ENCODE measurements at places on chromosomes 5 and 9.

GRCh38 chr5:130642461-130642860 is 522.6 kb downstream of the HINT1 start:
- DNase-seq = no peak

GRCh38 chr5:6827526-6828219 is 114.4 kb downstream of the TENT4A start:
- peak; percentile 32 for DNase-seq

- DNase-seq = no peak
These were observed 308.8 kb upstream of the TRPC7 start for GRCh38 chr5:136674178-136674577.

DNA sequence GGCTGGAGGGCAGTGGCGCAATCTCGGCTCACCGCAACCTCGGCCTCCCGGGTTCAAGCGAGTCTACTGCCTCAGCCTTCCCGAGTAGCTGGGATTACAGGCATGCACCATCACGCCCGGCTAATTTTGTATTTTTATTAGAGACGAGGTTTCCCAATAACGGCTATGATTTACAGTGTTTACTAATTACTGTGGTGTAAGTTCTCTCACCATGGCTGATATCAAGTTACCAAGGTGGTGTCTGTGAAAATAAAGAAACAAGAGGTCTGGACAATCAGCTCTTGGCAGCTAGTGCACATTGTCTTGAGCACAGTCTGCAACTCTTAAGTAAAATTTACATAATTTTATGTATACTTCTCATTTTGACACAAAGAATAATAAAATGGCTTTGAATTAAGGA is 385.5 kb upstream of the COX7C start:
- DNase-seq = no peak

GRCh38 chr5:103808464-103809106 is 246.0 kb upstream of the NUDT12 start:
- no peak for DNase-seq

GRCh38 chr9:130927338-130927737 is 11.7 kb downstream of the FIBCD1 start:
- DNase-seq = no peak

DNA sequence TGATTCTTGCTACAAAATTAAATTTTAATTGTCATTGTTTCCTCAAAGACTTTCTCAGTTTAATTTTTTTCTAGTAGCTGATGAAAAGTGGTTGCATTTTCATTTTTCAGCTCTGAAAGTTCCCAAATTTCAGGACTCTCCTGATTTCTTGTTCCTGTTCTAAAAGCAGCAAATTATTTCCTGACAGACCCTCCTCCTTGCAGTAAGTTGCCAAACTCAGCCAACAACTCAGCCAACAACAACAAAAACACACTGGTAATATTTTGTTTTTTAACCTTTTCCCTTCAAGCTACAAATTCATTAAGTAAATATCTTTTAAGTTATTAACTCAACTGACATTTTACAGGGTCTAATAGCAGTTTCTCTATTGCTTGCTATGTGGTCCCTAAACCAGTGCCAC is 487.8 kb upstream of the NUDT12 start:
- DNase-seq = no peak

- DNase-seq = no peak
These were observed 347.4 kb downstream of the SH3GL2 start for GRCh38 chr9:17926246-17926645.

DNA sequence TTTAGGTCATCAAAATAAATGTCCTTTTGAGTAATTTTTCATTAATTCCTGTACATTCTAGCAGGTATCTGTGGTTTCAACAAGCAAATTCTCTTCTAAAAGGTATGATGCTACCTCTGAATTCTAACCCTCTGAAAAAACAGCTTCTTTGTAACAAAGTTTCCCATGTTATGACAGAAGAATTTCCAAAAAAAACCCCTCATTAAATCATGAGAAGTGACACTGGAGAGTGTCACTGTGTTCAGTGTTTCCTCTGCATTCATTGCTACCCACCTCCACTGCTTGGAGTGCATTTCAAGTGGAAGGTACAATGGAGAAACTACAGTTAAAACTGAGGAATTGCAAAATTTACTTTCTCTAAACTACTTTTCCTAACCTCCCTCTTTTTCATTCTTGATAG is 10.1 kb downstream of the CDKN2A start:
- no peak for DNase-seq

GRCh38 chr9:87383344-87384150 is 114.1 kb upstream of the DAPK1 start:
- DNase-seq = no peak

- DNase-seq = no peak
These were observed 61.1 kb downstream of the FRMD3 start for GRCh38 chr9:83477120-83477519.

DNA sequence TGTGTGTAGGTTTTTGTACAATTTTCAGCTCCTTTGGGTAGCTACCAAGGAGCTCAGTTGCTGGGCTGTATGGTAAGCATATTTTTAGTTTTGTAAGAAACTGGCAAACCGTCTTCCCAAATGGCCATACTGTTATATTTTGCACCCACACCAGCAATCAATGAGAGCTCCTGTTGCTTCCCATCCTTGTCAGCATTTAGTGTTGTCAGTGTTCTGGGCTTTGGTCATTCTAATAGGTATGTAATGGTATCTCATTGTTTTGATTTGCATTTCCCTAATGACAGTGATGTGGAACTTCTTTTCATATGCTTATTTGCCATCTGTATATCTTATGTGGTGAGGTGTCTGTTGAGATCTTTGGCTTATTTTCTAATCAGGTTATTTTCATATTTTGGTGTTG is 320.1 kb downstream of the MLLT3 start:
- no peak for DNase-seq
